ENCODE measurements at places on chromosomes 1 and 21.

DNA sequence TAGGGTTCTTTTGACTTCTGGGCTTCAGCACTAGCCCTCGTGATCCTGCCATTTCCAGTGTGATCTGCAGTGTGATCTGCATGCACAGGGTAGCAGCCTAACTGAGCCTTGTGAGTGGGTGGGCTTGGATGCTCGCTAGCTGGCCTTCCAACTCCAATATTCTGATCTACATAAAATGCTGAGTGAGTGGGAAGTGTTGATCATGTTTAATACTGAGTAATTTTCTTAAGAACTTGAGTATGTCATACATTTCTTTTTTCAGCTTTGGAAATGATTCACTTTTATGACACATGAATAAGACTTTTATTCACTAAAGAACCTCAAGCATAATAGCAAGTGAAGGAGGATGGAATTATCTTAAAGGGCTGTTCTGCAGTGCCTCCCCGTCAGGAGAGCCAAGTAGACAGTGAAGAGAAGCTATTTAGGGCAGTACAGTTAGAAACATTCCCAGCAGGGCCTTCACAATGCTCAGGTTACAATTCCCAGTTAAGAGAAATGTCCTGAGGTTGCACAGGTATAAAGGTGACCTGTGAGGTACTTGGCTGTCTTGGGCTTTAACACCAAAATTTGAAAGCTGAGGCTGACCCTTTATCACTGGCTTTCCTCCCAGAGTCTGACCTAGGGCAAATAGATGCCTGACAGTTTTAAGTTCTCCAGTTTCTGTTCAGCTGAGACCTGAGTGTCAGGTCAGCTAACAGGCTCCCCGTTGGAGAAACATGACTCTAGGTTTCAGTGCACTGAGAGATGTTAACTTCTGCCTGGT is 29.1 kb upstream of the LRRC8C start:
- DNase-seq, result peak; percentile 82

DNA sequence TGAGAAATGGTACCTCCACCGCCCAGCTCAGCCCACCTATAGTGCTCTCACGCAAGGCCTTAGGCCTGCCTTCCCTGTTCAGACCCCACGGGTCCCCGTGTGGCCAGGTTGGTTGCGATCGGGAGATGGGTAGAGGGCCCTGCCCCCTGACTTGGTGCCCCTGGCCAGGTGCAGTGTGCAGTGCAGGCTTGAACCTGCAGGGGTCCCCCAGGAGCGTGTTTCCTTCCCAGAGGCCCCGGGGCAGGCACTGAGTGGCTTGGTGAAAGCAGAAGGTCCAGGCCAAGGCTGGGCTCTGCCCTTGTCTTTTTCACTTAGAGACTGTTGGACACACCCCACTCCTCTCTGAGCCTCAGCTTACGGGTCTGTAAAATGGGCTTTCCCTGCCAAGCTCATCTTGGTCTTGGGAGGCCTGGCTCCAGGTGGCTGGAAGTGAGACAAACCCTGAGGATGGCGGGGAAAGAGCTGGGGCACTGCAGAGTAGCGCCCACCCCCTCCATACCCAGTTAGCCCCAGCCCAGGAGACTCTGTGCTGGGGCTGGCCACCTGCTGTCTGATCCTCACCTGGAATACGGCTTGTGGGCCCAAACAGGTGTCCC is 9.3 kb upstream of the HES5 start:
- DNase-seq, result peak; percentile 73

- no peak for DNase-seq
Measured at GRCh38 chr1:51264451-51264850, 28.4 kb downstream of the RNF11 start.

DNA sequence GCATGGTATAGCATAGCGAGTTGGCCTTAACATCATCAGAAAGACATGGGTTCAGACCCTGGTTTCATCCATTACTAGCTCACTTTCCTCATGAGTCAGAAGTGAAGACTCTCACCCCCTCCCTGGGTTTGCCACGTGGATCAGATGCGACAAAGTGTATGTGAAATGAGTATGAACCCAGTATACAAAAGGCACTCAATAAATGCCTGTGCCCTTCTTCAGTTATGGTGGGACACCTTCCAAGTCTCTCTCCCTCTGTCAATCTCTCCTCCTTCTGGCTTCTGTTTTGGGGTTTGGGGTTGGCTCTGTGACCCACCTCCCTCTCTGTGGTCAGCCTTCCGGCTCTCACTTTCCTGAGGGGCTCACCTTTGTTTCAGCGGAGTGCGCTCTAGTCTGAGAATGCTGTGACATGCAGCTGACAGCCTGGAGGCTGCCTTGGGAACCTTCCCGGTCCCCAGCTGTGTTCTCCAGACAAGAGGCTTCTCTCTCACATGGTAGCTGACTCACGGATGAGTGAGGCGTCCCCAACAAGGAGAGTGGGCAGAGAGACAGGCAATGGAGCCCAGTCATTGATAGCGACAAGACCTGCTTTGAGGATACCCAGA is 155.0 kb upstream of the EDN2 start:
- peak; percentile 77 for DNase-seq

- no peak for DNase-seq
Measured at GRCh38 chr21:32248571-32249461, 30.0 kb downstream of the MIS18A start.

GRCh38 chr1:185318431-185319138 is 1.5 kb upstream of the IVNS1ABP start:
- no peak for DNase-seq

GRCh38 chr21:28799926-28800325 is 192.8 kb downstream of the LTN1 start:
- DNase-seq, result no peak

- DNase-seq, result no peak
Measured at GRCh38 chr1:170318141-170318540, 172.4 kb downstream of the NTMT2 start.

DNA sequence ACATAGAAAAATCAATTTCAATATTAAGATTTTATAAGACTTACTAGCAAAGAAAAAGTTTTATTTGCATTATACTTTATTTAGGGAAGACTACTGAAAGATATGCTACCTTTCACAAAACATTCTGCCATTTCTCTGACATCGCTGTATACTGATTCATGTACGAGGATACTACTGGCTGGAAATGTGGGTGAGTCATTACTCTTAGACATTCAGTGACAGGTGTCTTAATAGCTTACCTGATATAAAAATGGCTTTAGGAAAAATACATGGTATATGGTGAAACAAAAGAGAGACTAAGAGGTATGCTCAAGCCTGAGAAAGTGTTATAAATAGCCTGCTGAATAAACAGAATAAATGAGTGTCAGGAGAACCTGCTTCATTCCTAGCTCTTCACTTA is 73.0 kb upstream of the EXO1 start:
- DNase-seq, result no peak

GRCh38 chr1:28956038-28956464 is 41.7 kb downstream of the EPB41 start:
- DNase-seq, result no peak

Data from activated CD8-positive, alpha-beta memory T cell treated with anti-CD3 and anti-CD28 coated beads for 24 hours (primary cell).